Stimulated activated CD4-positive, alpha-beta T cell treated with anti-CD3 and anti-CD28 coated beads, Interleukin-2, amount 100 ng/mL, for 4 hours (primary cell): ENCODE measurements at places on chromosomes 1 and 21.
A peak's percentile ranks its signal among the peaks of the same experiment; 100 is the strongest.

- DNase-seq, result no peak
Measured at GRCh38 chr1:41532206-41532975, 47.9 kb upstream of the EDN2 start.

- DNase-seq, result no peak
Measured at GRCh38 chr21:45821315-45821962, 160.1 kb upstream of the COL6A1 start.

GRCh38 chr1:58333511-58333910, 213.0 kb downstream of the OMA1 start:
- no peak for DNase-seq

DNA sequence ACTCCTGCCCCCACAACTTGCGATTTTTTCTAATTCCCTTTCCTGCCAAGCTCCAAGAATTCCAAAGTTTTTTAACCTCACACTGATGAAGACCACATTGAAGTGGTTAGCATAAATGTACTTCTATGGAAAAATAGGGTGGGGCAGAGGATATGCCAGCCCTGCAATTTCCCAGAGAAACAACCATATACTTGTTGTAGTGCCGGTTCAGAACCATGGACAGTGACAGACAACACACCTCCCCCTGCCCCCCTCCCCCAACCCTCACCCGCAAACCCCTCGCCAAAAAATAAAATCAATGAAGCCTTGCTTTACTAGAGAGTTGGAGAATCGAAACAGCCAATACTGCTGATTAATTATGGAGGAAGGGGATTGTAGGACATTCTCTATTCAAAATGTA, 109.5 kb upstream of the GRIK3 start:
- no peak for DNase-seq

DNA sequence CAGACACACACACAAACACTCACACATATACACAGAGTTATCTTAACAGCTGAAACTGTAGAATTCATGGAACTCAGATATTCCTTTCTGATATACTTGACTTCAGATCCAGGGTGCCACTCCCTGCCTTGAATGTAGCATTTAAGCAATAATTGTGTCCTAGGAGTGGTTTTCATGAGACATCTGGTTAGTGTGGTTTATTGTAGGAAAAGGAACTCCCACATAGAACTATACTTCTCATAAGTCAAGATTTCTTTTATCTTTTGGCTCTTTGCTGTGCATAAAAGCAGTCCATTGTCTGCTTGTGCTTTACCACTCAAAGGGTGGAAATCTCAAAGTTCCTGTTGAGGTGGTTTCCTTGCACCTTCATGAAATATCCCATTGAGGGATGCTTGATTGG, 272.6 kb upstream of the SGIP1 start:
- no peak for DNase-seq

DNA sequence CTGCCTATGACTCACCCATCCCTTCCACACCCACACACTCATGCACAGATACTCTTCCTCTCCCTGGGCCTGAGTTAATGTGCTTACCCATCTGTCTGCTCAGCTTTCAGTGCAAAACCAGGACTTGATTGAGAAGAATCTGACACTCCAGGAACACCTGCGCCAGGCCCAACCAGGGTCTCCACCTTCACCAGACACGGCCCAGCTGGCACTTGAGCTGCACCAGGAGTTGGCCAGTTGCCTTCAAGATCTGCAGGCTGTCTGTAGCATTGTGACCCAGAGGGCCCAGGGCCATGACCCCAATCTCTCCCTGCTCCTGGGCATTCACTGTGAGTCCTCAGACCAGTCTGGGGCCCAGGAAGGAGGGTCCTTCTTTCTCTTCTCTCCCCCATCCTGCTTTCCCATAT, 3.5 kb upstream of the SH3BGRL3 start:
- DNase-seq, result no peak

GRCh38 chr1:243723050-243723449, 127.0 kb downstream of the AKT3 start:
- DNase-seq, result no peak

DNA sequence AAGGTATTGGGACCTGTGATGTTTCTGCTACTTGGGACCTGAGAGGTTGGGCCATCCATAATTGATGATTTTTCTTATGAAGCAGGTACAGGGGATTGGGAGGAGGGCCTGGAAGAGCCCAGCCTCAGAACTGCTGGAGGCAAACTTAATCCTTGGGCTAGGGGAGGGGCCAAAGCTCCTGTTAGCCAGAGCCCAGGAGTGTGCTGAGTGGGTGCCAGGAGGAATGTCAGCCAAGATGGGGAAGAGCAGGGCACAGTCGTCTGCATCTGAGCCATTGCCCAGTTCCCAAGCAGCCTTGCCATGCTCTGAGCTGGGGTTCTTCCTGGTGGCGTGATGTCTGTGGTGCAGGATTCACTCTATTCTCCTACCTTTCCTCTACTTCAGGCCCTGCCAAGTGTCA, 5.8 kb downstream of the MAPKAPK2 start:
- DNase-seq, result no peak

GRCh38 chr1:164598719-164599118, 39.7 kb downstream of the PBX1 start:
- no peak for DNase-seq

DNA sequence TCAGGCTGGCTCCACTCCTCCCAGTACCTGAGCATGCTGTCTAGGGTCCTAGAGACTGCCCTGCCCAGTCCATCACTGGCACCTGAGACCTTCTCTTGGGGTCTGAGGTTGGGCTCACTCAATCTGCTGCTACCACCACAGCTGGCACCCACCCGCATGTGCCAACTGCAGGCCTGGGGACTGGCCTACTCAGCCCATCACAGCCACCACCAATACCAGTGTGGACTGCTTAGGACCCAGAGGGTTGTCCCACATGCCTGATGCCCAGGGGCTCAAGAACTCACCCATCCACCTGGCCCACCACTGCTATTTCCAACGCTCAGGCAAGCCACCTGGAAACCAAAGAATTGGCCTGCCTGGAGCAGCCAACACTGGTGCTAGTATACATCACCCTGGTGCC, 63.5 kb downstream of the CYP4B1 start:
- no peak for DNase-seq

- DNase-seq, result no peak
Measured at GRCh38 chr1:59816318-59816878, 1.6 kb downstream of the HOOK1 start.

- DNase-seq, result peak; percentile 16
Measured at GRCh38 chr21:38352536-38353219, 95.9 kb downstream of the KCNJ15 start.

DNA sequence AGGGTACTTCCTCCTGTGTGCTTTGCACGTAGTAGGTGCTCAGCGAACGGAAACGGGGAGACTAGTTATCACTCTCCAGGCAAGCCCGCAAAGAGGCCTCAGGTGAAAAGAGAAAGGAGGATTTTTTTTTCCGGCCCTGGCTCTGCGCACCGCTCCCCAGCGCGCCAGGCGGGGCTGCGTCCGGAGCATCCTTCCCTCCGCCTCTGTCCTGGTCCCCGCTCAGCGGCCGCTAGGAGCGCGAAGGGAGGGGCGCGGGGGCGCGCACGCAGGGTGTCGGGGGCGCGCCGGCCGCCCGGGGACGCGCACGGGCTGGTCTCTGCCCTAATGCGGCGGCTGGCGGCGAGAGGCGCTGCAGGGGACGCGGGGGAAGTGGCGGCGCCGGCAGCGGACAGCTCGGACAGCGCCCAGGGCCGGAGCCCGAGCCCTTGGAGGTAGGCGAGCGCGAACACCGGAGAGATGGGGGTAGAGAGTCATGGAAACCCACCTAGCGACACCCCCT, 42.3 kb upstream of the NFASC start:
- DNase-seq, result no peak

DNA sequence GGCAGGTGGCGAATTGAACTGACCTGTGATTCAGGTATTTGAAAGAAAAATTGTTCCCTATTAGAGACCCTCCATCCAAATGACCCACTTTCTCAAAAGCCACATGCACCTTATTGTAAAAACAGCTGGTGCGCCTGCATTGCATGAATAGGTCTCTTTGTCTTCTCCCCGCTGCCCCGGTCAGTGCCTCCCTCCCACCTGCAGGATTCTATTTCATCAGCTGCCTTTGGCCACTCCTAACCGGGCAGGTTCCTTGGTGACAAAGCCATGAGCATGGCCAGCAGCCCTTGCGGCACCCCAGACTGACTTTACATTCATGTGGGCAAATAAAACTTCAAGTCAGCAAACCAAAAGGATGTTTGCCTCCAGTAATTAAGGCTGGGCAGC, 6.4 kb downstream of the TMPRSS3 start:
- DNase-seq, result no peak

GRCh38 chr1:22835636-22836319, 125.1 kb downstream of the EPHB2 start:
- DNase-seq, result no peak

DNA sequence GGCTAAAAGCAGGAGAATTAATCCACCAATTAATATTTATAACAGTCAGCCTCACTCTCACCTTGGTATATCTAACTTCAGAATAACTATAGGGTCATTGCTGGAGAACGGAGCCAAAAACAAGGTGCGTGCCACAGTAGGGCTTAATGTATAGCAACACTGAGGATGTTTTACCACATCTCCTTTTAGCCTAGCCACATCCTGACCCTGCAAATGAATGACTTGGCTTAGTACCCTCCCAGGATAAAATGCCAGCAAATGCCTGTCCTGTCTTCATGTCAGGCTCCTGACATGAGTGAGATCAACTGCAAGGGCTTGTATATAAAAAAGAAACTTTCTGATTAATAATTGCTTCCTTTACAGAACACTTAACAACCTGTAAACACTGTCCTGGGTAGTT, 2.7 kb upstream of the CDC42BPA start:
- DNase-seq, result no peak

DNA sequence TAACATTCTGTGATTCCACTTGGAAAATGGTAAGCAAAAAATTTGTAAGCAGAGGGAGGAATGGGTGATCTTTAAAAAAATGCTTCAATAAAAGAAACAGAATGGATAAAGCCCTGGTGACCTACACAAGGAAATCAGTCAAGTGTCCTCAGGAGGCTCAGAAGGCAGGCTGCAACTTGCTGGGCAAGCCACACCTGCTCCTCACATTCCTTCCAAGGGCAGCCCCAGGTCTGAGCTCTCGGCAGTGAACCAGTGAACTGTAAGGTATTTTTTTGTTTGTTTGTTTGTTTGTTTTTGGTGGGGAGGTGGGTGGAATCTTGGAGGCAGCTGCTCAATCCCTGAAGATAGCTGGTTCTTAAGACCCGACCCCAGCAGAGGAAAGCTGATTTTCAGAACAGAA, 4.4 kb downstream of the TACSTD2 start:
- DNase-seq, result no peak

GRCh38 chr1:28517649-28517999, 11.8 kb downstream of the RCC1 start:
- DNase-seq, result no peak
